ENCODE measurements at places on chromosomes 5 and 9.

GRCh38 chr5:92912283-92912682, 668.7 kb downstream of the NR2F1-AS1 start:
- DNase-seq, result no peak

DNA sequence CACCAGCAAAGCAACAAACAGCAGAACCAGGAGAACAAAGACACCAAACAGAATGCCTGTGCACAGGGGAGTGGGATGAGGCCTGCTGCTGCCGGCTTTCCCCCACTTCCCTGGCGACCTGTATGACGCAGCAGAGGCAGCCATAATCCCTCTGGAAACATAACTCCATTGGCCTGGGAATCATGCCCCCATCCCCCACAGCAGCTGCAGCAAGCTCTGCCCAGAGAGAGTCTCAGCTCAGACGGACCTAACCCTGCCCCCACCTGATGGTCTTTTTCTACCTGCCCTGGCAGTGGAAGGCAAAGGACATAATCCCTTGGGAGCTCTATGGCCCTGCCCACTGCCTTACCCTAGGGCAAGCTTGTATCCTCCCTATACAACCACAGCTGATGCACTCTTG, 81.8 kb upstream of the FANCC start:
- DNase-seq, result no peak

DNA sequence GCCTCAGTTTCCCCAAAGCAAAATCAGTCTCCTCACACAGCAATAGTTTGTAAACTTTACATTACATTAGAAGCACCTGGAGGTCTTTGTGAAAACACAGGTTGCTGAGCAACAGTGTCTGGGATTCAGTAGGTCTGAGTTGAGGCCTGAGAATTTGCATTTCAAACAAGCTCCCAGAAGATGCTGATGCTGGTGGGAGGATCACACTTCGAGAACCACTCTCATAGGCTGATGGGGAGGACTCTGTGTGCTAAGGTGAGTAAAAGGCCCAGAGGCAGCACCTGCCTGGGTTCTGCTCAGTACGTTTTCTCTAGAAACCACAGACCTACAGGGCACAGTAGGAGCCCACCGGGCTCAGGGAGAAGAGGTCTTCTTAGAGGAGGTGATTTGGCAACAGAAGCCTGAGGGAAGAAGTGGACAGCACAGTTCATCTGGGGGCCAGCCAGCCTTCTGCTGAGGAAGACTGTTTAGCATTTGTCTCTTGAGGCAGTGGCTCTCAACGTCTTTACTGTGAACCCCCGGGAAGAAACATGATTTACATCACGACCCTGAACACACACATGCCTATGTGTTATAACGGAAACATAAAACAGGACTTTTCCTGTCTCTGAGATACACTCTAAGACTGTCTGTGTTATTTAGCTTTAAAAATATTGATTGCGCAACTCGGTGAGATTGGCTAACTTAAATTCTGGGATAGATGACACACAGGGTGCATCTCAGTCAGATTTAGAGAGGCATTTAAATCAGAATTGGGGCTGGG, 24.8 kb upstream of the DENND1A start:
- no peak for DNase-seq

GRCh38 chr5:16916262-16916878, 19.7 kb downstream of the MYO10 start:
- DNase-seq, result no peak

- no peak for DNase-seq
Measured at GRCh38 chr9:76855015-76855414, 50.9 kb downstream of the PRUNE2 start.

- no peak for DNase-seq
Measured at GRCh38 chr5:34003941-34004340, 3.9 kb downstream of the AMACR start.

DNA sequence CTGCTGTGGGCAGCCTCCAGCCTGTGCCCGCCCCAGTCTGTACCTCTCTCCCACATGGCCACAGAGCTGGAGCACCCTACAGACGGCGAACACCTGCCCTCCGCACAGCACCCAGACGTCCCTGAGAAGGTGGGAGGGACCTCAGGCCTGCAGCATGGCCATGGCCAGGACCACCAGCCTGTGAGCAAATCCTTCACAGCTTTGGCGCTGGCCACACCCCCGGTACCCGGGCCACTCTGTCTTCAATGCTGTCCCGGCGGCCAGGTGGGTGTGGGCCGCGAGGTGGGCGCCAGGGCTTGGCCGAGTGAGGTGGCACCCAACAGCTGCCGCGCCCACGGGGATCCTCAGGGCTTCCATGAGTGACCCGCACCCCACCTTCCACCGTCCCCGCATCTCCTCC, 18.7 kb downstream of the NOTCH1 start:
- no peak for DNase-seq

- no peak for DNase-seq
Measured at GRCh38 chr9:106076711-106077110, 382.4 kb downstream of the TMEM38B start.

DNA sequence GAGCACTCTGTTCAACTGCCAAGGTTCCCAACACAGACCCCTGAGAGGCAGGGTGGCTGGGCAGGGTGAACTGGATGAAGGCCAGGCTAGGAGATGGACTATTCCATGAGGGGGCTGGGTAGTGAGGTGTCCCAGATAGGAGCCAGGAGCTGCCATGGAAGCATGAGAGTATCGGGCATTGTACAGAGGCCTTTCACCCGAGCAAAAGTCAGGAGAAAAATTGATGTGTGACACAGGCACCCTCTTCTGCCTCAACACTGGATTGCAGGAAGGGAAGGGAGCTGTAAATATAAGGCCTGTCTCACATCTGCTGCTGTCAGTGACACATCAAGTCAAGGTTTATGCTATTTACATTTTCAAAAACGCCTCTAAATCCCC, 74.6 kb downstream of the UBAP1 start:
- DNase-seq, result no peak

- no peak for DNase-seq
Measured at GRCh38 chr5:22844636-22845035, 8.5 kb downstream of the CDH12 start.

DNA sequence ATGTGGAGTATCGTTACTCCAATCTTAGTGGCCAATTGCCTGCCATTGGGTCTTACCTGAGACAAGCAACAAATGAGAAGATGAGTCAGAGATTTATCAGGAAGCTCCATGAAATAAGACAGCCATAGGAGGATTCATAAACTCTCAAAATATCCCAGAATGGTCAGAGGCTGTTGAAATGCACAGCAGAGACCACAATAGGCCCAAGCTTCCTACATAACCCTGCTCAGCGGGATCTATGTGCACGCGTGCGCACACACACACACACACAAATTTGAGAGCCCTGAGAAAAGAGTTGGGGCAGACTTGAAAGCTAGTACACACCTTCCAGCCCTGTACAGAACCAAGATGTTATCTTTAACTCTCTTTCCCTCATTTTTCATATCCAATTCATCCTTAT, 9.8 kb downstream of the UIMC1 start:
- no peak for DNase-seq

DNA sequence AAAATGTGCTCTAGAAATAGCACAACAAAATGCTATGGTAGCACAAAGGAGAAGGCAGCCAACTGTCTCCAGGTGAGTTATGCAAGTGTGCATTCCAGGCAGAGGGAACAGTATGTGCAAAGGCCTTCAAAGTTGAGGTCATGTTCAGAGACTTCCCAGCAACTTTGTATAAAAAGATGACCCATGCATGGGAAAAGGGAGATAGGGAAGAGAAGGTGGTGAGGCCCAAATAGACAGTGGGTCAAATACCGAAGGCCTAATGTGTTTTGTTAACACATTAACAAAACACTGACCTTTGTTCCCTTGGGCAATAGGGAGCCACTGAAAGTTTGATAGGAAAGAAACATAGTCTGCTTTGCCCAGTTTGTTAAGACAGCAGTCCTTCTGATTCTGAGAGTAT, 445.3 kb downstream of the EBF1 start:
- no peak for DNase-seq

DNA sequence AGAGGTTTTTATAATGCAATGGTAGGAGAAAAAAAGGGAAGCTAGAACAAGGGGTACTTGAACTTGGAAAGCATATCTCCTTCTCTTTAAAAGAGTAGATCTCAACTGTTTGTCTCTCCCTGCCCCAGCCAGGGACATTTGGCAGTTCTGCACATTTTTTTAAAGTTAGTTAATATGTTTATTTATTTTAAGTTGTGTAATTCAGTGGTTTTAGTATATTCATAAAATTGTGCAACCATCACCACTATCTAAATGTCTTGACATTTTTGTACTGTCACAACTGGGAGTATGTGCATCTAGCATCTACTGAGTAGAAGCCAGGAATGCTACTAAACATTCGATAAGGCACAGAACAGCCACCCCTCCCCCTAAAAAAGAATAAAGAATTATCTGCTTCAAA, 103.5 kb upstream of the DPYSL3 start:
- DNase-seq, result no peak

DNA sequence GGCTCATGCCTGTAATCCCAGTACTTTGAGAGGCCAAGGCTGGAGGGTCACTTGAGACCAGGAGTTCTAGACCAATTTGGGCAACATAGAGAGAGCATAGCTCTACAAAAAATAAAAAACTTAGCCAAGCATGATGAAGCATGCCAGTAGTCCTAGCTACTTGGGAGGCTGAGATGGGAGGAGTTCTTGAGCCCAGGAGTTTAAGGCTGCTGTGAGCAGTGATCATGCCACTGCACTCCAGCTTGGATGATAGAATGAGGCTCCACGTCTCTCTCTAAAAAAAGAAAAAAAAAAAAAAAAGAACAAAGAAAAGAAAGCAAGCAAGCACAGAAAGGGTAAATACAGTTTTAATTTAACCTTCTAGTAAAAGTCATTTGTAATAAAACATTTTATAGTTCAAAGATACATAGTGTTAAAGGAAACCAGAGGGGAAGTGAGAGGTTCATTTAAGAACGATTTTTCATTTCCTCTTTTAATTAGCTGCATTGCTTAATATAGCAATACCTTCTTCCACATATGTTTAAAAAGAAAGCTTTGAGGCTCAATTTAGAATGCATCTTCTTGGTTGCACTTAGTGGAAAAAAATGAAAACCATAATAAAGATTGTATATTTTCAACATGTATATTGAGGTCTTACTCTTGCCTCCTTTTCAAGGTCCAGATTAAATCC, 14.9 kb downstream of the GAPT start:
- no peak for DNase-seq

GRCh38 chr5:8686707-8687106, 817.8 kb downstream of the MTRR start:
- no peak for DNase-seq

DNA sequence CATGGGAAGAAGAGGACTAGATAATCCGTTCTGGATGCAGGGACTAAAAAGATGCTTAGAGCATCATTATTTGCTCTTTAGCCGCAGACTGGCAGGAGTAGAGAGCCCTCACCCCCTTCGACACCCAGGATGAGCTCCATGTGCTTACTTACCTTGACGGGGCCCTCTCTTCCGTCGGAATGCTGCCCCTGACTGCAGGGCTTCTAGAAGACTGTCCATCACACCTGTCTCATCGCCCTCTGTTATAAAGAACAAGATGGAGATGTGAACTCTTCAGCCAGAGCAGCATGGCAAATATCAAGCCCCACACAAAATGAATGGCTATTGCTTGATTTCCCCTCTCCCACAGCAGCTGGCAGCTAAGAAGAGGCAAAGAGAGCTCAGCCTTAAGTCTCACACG, 35.1 kb downstream of the PCDHGC5 start:
- DNase-seq, result no peak

DNA sequence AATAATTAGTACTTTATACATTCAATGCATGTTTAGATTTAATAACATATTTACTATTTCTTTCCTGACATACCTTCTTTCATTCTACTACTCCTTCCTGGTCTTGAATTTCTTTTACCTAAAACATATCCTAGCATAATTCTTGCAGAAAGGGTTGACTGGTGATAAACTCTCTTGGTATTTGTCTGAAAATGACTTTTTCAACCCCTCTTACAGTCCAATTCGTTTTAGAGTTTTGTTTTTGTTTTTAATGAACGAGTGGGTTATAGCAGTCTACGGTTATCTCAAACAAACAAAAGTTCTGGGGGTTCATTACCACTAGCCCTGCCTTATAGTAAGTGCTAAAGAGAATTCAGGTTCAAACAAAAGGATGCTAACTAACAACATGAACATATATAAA, 69.6 kb upstream of the ALDH1B1 start:
- DNase-seq, result no peak

GRCh38 chr9:5499889-5500398, 10.4 kb upstream of the PDCD1LG2 start:
- DNase-seq, result peak; percentile 68

- DNase-seq, result no peak
Measured at GRCh38 chr9:84841931-84842330, 172.4 kb downstream of the NTRK2 start.

- DNase-seq, result no peak
Measured at GRCh38 chr5:10337986-10338385, 15.5 kb upstream of the MARCHF6 start.

DNA sequence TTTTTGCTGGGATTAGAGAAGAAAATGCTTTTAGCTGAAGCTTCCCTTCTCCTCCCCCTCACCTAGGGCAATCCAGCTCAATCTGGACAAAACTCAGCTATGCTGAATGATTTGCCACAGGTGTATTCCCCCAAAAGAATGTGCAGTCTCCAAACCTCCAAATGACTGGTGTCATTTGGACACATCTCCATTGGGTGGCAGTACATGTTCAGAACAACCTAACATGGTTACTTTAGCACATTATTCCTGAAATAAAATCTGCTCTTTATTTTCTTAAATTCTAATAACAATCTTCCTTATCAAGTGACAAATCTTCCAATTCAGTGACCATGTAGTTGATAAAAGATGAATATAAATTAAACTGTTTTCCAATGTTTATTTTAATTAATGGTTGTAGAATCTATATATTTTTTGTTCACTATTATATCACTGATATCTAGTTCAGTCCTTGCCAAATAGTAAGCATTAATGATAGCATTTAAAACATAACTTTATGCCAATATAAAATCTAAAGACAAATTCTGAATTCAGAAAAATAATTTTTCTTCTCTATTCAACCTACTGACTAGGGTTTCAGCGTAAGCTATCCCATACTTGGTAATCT, 61.3 kb upstream of the MOCS2 start:
- peak; percentile 8 for DNase-seq

DNA sequence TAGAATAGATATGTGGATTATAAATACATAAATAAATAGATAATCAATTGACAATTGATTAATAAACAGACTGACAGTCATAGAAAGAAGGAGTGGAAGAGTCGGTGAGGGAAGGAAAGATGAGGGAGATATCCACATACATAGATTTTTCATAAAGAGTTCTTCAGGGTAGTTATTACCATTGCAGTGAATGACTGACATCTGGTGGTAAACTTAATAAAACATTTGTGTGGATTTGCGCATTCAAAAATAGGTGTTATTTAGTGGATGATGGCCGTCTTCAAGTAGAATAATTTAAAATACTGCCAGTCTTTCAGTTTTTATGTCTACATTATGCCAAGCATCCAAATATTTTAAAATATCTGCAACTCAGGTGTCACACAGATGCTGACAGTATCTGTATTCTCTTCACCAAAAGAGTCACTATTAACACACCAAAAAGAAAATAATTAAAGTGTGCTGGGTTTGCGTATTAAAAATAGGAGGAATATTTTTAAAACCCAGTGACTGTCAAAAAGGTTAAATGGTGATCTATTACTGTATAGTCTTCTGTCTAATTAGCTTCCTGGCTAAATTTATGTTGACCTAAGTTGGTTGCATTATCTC, 78.8 kb downstream of the GIN1 start:
- DNase-seq, result peak; percentile 34

GRCh38 chr9:33418090-33418489, 15.7 kb upstream of the AQP7 start:
- DNase-seq, result no peak
